ENCODE measurements at places on chromosomes 4 and X.

DNA sequence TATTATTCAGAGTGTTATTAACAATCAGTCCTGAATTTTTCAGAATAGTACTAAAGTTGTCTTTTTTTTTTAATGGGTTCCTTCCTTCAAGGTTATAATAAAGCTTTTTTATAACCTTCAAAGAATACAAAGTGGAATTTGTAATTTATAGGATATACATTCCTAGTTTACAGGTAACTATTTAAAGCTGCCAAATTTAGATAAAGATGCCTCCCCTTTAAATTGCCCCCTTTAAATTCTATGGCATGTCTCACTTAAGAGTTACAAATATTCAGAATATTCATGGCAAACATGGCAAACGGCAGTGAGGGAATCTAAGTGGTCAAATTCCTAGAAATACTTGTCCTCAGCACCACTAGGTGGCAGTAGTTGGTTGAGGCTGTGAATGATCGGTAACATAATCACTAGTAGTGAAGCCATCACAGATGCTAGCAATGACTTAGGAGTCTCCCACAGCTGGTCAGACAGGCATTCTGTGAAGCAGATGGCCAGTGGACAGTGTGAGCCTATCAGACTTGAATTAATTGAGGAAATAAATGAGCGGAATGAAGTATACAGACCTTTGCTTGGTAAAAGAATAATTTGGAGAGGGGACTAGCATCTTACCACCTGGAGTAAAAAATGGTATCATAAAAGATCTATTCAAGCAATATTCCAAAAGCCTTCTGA, 86.4 kb downstream of the CBR4 start:
- no peak for DNase-seq

DNA sequence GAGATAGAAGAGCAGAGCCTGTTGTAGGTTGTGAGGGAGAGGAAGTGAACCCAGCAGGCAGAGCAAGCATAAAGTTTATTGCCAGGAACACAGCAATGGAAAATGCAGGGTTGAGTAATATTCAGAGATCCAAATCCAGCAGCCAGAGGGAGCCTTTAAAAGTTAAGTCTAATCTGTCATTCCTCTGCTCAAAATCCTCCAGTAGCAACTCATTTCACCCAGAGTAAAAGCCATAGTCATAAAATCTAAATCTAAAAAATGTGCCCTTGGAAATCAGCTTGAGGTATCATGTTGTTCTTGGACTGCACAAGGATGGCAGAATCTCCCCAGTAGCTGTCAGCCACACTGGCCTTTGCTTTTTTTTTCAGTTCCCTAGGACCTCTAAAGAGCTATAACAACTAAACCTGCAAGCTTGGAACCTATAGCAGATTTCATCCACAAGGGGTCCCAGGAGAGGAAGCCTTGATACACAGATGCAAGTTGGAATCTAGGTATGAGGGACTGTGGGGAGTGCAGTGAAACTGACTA, 62.9 kb upstream of the FRAS1 start:
- DNase-seq = no peak

DNA sequence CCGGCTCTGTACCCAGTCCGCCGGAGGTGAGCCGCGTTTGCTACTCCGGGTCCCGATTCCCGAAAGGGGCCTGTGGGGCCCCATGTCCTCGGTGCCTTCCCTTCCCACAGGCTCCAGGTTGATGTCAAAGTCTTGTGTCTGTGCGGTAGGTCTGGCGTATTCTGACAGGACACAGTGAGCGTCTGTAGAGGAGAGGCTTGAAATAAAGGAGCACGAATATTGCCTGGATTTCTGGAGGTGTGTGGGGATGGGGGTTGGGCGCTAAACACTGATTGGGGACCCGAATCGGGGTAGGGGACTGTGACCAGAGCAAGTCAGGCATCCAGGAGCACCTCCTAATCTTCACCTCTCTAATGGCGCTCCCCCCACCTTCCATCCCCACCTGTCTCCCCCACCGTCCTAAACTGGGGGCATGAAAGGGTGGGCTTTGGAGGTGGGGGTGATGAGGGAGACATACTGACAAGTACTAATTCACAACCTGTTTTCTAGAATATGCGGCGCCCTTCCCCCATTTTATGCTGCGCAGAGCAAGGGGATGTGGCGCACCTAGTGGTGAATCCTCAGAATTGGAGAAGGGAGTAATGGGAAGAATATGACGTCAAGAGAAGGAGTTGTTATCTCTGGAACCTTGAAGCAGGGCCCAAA, 855 bp downstream of the GPRASP2 start:
- no peak for DNase-seq

DNA sequence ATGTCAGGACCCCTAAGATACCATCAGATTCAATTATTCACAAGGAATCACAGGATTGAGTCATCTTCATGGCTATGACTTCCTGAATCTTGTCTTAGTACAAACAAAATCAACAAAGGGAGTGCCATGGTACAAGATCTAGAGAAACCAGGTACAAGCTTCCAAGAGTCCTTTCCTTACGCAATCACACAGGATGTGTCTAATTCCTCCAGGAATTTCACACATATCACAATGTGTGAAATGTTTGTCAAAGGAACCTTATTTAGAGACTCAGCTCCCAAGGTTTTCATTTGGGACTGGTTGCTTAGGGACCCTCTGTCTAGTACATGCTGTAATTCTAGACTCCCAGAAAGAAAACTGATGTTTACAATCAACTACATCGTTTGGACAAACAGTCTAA, 83.0 kb downstream of the MAB21L2 start:
- DNase-seq = no peak
